ENCODE measurements at places on chromosomes 6 and 20.

DNA sequence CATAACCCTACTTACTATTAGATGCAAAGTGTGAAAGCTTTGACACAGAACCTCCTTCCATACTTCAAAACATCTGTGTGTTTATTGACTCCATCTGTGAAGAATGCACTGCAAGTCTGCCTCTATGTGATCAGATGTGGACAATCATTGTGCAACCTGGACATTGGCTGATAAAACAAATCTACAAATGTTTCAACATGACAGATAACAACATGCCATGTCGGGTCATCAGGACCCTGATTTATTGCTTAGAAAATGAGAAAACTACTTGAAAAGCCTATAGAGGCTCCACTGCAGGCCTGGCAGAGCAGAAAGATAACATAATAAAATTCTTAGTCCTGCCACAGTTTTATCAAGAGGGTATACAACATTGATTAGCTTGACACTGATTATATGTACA, 1286.4 kb downstream of the GRIK2 start:
- no peak for DNase-seq

DNA sequence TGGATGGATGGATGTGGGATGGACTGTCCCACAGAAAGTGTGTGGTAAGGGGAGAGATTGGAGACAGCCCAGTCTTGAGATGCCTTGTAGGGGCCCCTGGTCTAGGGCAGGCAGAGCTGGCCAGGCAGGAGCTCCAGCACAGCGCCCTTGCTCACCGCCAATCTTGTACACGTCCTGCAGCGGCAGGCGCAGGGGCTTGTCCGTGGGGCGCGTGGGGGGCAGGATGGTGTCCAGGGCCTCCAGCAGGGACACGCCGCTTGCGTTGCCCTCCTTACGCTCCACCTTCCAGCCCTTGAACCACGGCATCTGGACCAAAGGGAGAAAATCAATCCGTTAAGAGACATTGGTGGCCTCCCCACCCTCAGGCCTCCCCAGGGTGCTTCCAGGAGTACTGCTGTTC, 5.9 kb downstream of the EEF1A2 start:
- no peak for DNase-seq

DNA sequence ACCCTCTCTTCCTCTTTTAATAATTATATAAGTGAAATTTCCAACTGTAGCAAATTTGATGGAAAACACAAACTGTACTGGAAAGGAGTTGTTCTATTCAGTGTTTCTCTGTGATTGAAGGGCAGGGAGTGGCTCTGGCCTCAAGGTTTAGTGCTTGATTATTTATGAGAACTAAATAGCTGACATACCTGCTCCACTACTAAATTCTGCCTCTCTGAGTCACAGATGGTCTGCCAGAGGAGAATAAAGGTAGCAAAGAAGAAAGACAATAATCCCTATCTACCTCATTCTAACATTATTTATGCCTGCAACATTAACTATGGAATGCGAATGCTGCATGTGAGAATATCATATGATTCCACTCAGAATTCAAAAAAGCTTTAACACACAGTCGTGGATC, 9.3 kb downstream of the BMP5 start:
- no peak for DNase-seq

DNA sequence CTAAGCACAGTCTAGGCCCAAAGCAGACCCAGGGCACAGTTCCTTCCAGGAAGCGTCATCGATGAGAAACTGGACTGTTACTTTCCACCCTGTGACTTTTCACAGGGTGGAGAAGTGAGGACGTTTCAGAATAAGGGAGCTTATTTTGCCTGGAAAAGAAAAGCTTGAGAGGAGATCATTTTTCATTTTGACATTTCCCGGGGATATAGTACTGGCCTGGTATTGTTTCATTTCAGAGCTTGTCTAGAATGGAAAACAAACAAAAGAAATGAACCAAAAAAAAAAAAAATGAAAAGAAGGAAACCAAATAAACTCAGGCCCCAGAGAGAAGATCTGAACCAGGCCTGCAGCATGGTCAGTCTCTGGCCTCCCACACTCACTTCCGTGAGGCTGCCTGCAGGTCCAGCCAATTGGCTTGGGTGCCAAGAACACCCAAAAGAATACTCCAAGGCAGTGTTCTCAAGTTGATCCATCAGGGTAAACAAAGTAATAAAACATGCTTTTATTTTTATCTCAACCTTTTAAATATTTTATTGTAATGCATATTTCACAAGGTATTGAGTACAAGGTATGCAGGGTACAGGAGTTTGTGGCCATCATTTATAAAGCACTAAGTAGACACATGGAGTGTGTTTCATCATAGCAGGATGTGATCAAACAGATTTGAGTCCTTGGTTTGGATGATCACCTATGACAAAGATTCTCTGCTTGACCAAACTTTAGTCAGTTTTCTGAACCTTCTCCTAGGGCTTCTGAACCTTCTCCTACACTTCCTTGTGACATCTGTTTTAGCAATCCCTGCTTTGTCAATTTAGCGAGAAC, 176.9 kb upstream of the GGTLC1 start:
- no peak for DNase-seq

DNA sequence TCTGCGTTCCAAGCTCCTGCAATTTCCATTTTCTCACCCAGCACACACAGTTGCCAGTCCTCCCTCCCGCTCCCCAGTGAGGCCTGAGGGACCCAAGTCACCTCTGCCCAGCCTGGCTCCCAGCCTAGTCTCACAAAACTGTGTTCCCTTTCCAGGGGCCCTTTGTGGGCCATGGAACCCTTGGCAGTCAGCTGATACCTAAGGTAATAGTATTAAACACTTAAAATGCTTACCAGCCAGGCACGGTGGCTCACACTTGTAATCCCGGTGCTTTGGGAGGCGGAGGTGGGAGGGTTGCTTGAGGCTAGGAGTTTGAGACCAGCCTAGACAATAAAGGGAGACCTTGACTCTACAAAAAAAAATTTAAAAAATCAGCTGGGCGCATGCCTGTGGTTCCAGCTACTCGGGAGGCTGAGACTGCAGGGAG, 3.2 kb upstream of the RBM38 start:
- DNase-seq, result no peak

GRCh38 chr20:62294516-62294915, 8.3 kb upstream of the ADRM1 start:
- no peak for DNase-seq

- no peak for DNase-seq
Observed at GRCh38 chr6:160426136-160426535, 78.0 kb downstream of the SLC22A3 start.

DNA sequence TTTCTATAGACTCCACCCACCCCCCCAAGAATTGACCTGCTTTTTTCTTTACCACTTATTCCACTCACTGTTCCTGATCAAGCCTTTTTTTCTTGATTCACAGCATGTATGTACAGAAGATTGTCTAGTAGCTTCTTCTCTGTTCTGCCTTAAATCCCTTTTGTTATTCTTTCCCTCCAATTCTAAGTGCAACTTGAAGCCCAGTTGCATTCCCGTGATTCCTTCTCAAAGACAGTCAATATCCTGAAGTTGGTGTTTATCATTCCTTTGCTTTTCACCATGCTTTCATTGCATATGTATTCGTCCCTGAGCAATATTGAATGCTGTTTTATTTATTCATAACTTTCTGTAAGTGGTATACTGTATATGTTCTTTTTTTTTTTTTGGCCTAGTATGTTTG, 21.0 kb downstream of the XRN2 start:
- no peak for DNase-seq

GRCh38 chr6:160042788-160043301, 74.0 kb downstream of the IGF2R start:
- no peak for DNase-seq

- no peak for DNase-seq
Observed at GRCh38 chr6:9086331-9086730, 651.0 kb upstream of the SLC35B3 start.

GRCh38 chr20:6140947-6141346, 18.1 kb upstream of the FERMT1 start:
- DNase-seq, result no peak

- DNase-seq, result no peak
Observed at GRCh38 chr6:137862419-137863090, 4.5 kb upstream of the TNFAIP3 start.

DNA sequence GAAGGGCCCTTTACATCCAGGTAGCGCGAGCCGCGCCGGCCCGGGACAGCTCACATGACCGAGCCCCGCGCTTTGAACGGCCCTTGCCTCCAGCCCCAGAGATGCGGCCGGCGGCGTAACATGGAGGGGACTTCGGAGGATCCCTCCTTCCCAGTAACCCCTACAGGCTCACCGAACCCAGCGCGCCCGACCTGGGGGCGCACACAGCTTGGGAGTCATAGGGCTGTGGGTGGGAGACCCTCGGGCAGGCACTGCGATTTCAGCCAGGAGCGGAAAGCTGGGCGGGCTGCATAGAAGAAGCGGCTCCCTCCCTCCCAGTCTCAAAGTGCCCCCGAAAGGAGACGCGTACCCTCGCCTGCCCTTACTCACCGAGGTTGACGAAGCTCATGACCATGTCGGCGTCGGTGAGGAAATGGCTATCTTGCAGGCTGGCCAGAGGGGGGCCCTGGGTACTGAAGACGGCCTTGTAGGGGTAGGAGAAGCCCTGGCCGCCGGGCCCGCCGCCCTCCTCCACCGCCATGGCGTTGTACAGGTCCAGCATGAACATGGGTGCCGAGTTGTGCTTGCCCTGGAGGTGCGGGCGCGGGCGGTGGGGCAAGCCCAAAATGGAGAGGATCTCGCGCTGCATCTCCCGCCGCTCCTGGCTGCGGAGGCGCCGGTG, 975 bp downstream of the BMP7 start:
- DNase-seq, result no peak

GRCh38 chr6:12075067-12075563, 63.0 kb downstream of the HIVEP1 start:
- no peak for DNase-seq

DNA sequence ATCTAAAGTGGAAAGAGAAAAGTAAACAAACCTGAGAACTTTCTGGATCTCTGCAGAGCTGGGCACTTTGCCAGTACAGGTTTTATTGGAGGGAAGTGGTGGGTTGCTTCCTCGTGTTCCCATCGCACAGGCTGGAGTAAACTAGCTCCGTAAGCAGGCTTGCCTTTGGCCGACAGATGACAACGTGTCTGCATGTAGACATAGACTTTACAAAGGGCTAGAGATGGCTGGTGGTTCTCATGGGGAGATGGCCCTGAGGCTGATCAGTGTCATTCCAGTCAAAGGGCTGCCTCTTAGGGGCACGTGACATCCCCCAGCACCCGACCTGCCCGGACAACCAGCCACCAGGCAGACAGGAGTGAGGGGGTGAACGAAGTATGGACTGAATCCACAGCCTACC, 98.8 kb downstream of the YTHDF1 start:
- DNase-seq, result no peak

GRCh38 chr6:150177952-150178520, 35.2 kb downstream of the PPP1R14C start:
- DNase-seq, result no peak

- DNase-seq, result no peak
Observed at GRCh38 chr20:63544958-63545516, 2.5 kb downstream of the SRMS start.

DNA sequence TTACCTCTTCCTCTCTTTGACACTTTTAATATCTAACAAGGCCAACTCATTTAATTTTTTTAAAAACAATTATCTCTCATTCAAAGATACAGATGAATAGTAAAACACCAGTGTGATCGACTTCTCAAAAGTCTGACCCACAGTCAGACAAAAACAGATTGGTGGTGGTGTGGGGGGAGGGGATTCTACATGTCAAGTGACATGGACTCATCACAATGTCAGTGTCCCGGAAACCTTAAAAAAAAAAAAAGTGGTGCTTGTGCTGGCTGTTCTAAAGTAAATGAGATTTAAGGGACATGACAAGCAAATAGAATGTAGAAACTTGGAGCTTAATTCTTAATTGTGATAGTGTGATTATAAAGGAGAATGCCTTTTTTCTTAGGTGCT, 16.3 kb upstream of the RFPL4B start:
- DNase-seq, result no peak

DNA sequence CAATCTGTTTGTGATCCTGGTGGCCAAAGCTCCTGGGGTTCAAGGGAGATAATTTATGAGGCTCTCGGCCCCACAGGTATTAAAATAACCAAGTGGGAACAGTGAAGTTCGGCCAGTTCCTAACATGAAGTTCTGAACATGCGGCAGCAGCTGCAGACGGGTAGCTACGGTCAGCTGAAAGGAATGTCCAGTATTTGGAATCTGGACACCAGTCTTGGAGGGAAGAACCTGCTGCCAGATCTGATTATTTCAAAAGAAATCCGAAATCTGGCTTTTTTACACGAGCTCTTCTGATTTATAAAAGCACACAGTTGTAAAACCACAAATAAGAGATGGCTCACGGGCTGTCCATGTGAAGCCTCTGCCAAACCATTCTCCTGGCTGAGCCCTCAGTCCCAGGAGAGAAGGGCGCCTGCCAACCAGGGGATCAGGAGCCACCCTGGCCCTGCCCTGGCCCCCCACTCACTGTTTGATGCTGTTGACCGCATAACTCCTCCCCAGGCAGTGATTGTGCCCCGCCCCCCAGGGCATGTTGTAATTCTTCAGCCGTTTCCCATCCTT, 28.2 kb upstream of the KCNB1 start:
- DNase-seq, result no peak

GRCh38 chr20:15848126-15848525, 725.1 kb downstream of the KIF16B start:
- DNase-seq, result no peak

- no peak for DNase-seq
Observed at GRCh38 chr6:129859524-129859923, 1.6 kb downstream of the TMEM244 start.

Data from stimulated activated CD4-positive, alpha-beta T cell treated with anti-CD3 and anti-CD28 coated beads, Interleukin-1b, Interleukin-23, amount 100 ng/mL, for 1 hour (primary cell).